CD4-positive, alpha-beta T cell (primary cell): ENCODE measurements at places on chromosomes 5 and 9.

- DNase-seq, result no peak
Measured at GRCh38 chr9:36336131-36336907, 63.8 kb downstream of the RNF38 start.

GRCh38 chr5:71482132-71482531 is 26.7 kb downstream of the BDP1 start:
- DNase-seq, result no peak

DNA sequence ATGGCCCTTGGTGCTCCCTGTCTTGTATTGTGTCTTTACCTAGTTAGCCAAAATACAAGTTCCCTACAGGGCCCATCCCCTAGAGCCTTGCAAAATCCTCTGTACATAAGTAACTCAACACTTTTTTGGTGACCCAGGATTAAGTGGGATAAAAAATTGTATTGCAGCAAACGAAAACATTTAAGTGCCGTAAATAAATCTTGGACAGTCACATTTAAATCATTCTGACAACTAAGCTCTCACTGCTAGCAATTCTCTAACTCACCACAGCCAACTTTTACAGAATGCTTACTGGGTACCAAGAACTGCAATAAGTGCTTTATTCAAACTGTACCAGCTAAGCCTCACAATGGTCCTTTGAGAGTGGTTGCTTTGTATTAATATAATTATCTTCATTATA is 56.6 kb downstream of the GNAQ start:
- DNase-seq, result no peak

- no peak for DNase-seq
Measured at GRCh38 chr9:110156416-110156815, 51.5 kb downstream of the C9orf152 start.

- no peak for DNase-seq
Measured at GRCh38 chr5:157387683-157388093, 72.3 kb upstream of the NIPAL4 start.

DNA sequence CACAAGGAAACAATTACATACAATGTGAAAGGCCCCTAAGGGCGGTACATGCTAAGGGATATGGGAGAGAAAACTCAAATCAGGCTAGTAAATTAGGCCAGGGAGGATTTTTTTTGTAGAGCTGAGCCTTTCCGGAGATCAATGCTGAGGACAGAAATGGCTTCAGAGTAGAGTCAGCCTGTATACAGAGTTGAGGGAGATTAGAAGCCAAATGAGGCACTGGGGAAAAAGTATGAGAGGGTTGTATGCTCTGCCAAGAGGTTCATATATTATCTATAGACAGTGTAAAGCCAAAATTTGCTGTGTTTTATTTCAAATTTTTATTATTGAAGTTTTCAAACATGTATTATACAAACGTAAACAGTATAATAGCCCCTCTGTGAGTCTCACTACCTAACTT is 103.1 kb downstream of the BNC2 start:
- DNase-seq, result no peak

DNA sequence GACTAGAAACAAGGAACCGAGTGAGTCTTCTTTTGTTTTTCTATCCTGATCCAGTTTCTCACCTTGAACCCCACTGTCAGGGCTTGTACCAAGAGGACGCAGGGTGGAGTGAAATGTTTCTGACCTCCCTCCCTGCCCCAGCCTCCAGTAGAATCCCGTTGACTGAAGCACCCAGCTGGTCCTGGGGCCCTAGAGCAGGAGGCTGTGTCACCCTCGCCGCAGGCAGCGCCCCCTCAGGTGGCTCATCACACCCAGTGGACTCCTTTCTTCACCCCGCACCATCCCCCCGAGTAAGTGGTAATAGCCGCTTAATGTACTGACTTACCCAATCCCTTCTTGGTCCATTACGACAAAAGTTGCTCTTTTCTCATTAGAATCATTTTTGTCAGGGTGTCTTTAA is 53.8 kb downstream of the MVB12B start:
- no peak for DNase-seq

GRCh38 chr5:43560128-43560527 is 3.3 kb upstream of the PAIP1 start:
- no peak for DNase-seq

DNA sequence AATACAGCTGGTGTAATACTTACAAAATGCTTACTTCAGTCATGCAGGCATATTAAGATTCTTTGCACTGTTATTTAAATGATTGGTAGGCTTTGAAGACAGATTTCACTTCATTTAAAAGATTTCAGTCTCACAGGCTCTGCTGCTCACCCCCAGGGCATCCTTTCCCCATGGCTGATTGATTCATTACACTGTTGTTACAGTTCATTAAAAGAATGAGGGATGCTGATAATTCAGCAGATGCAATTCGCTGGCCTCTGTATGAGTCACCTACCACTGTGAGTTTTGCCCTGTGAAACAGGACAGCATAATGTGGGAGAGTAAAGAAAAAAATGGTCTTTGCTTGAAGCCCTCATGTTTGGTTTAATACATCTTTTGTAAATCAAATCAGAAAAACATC is 246.9 kb downstream of the CYLC2 start:
- no peak for DNase-seq

DNA sequence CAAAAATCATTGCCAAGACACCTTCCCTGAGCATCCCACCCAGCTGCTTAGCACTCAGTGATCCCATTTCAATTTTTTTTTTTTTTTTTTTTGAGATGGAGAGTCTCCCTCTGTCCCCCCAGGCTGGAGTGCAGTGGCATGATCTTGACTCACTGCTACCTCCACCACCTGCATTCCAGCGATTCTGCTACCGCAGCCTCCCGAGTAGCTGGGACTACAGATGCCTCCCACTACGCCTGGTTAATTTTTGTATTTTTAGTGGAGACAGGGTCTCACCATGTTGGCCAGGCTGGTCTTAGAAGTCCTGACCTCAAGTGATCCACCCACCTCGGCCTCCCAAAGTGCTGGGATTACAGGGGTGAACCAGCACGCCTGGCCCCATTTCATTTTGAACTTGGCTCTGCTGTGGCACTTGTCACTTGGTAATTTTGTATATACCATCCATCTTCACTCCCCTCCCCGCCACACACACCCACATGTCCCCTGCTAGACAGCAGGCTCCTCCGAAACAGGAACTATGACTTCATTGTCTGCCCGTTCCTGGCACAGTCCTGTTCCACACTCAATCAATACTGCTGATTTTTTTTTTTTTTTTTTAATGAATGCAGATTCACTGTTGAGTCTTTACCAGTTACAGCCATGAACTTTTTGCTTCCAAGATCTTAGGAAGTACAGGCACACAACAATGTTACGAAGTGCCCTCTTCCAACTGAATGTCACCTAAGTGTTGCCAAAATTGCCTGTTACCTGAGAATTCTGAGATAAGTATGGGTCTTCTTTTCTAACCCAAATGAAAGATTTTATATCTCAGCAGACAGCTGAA is 17.3 kb upstream of the ZBTB34 start:
- no peak for DNase-seq

DNA sequence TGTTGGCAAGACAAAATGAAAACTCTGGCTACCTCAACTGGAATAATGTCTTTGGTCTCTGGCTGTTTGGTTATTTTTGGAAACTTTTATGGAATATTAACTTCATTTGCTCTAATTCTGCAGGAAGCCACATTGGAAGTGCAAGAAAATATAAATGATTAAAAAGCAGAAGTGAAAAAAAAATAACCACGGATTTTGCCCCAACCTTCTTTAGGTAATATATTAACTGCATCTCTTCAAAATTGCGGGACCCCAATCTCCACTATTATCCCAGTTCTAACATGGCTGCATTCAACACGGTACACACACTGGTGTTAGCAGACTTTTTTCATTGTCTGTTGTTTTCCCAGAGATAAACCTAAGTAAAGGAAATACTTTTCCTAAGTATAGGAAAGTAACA is 23.0 kb downstream of the GLIS3 start:
- no peak for DNase-seq

DNA sequence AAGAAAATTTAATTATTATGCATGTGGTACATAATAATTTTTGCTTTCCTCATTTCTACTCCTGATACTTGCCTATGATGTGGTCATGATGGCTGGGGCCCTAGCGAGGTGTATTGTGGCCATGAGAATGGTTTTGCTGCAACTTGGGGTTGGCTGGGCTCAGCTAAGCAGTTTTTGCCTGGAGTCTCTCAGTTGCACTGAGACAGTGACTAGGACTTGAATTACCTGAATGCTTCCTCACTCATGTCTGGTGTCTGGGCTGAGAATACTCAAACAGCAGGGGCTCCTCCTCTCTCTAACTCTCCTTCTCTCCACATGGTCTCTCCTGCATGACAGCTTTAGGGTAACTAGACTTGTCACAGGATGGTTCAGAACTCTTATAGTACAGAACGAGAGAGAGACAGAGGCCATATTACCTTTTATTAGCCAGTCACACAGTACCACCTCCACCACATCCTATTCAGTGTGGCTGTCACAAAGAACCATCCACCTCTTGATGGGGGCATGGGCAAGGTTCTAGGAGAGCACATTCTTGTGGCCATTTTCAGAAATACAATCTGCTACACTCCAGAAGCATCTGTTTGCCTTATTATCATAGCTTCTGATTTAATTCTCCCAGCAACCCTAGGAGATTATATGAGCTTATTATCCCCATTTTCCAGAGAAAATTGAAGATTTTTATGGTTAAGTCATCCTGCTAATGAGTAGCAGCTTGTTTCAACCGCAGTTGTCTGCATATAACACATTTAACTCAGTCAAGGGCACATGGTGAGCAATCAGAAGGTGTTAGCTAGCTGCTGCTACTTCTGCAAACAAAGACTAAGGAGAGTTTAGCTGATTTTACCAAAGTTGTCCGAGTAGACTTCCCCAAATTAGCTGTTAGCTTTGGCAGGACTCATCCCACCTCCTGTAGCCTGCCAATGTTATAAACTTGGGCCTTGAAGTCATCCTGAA is 245.1 kb downstream of the DOCK8 start:
- DNase-seq, result no peak

DNA sequence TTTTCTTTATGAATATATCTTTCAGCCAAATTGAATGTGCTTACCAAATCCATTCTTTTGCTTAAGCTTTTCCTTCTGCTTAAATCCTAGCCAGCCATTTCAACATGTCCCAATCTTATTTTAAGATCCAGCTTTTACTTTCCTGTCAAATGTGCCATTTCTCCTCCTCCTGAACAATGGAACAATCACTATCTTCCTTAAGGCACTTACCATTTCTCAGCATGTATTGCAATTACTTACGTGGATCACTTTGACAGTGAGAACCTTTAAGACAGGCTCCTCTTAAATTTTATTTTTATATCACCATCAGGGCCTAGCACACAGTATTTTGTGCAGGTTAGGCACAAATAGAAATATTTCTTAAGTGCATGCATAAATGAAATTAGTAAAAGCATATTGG is 4.4 kb upstream of the CDO1 start:
- DNase-seq, result no peak

GRCh38 chr9:38681747-38682227 is 38.1 kb downstream of the FAM240B start:
- no peak for DNase-seq

DNA sequence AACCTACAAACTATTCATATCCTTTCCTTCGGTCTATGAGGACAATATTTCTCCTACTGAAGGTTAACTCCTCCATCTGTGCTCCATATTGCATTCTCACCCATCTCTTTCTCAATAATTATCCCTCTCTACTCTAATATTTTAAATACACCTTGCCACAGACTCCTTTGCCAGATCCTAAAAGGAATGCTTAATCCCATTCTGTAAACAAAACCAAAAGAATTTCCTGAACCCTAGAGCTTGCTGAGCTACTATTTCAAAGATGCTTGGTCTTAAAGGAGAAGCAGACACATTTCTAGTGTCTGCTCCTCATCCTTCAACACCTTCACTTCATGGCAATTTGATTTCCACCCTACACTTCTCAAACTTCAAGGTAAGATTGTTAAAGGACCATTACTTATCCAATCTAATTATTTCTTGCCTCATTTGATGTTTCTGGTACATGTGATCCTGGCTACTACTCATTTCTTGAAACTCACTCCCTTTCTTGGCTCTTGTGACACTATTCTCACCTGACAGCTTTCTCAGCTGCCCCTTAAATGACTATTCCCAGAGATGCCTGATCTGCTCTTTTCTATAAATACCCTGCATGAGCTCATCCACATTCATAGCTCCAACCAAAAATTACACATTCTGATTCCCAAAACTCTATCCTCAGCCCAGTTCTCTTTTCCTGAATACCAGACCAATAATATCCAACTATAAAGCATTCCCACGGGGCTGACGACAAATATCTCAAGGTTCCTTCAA is 20.2 kb downstream of the HOMER1 start:
- DNase-seq, result no peak

- DNase-seq, result no peak
Measured at GRCh38 chr9:37036371-37036775, 2.3 kb upstream of the PAX5 start.

DNA sequence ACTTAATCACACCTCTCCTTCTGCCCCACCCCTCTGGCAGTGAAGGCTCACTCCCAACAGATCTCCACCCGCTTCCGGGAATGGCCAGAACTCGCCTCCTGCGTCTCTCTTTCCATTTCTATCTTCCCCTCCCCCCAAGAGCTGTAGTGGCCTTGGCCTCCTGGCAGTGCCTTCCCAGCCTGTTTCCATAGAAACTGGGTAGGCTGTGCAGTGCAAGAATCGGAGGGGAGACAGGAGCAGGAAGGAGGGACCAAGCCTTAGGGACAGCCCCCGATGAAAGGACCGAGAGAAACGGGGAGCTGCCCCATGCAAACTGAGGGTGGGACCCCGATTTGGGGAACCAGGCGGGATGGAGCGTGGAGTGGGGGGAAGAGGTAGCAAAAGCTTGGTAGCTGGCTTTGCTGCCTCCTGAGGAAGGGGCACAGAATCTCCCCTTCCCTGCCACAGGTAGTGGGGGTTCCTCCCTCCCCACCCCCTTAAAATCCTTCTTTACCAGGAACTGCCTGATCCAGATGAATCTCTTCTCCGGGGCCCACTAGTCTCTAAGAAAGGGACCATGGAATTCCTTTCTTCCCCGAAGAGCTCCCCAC is 4.5 kb upstream of the PCDH1 start:
- no peak for DNase-seq

DNA sequence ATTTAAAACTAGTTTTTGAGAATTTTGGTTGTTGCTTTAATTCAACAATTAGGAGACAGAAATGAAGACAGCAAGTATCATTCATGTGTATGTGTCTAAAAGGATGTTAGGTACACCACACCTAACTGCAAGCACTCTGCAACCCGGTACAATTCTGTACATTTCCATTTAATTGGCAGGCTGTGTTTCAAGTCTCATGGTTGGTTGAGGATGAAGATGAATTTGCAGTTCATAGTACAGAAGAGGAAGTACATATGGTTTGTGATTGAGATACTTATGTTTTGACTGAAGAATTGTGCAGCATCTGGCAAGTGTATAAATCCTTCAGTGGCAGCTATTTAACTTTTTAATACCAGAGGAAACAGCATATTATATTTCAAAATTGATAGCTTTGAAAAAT is 628.7 kb upstream of the ZNF608 start:
- no peak for DNase-seq

DNA sequence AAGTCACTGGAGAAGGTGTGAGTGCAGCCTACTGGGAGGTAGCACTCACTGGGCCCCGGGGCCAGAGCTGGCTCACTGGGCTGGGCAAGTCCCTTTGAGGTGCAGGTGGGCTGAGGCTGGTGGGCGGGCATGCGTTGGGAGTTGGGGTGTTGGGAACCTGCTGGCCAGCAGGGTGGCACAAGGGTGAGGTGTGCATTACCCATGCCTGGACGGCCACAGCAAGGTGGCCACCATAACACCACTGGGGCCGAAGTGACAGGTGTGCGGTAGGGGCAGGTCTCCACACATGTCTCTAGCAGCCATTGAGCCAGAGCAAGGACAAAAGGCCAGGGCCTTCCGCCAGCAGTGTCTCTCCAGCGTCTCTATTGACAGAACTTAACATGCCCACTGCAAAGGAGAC is 22.6 kb downstream of the PRRT1B start:
- no peak for DNase-seq

GRCh38 chr5:173144200-173145176 is at the start of gene BNIP1:
Gene BNIP1 (plus strand): TSS chr5:173144531. CDS start chr5:173144546, 15 bp downstream.
- peak; percentile 90 for DNase-seq
